RWPE2 (cell line): ENCODE measurements at places on chromosomes 6 and 20.

DNA sequence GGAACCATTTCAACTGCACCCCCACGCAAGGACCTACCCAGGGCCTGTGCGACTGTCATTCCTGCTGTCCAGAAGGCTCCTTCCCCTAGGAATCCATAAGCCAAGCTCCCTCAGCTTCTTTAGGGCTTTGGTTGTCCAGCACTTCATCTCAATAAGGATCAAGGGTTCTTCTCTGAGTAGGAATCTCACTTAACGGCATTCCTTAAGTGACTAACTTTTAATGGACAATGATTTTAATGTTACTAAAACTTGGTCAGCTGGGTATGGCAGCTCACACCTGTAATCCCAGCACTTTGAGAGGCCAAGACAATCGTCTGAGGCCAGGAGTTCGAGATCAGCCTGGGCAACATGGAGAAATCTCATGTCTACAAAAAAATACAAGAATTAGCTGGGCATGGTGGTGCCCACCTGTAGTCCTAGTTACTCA lies 13.4 kb downstream of the UBE2V1 start:
- DNase-seq, result peak; percentile 52

GRCh38 chr6:132669690-132670291 lies 10.8 kb upstream of the TAAR1 start:
- DNase-seq, result no peak

GRCh38 chr20:48695255-48695654 lies 132.5 kb downstream of the PREX1 start:
- no peak for DNase-seq

DNA sequence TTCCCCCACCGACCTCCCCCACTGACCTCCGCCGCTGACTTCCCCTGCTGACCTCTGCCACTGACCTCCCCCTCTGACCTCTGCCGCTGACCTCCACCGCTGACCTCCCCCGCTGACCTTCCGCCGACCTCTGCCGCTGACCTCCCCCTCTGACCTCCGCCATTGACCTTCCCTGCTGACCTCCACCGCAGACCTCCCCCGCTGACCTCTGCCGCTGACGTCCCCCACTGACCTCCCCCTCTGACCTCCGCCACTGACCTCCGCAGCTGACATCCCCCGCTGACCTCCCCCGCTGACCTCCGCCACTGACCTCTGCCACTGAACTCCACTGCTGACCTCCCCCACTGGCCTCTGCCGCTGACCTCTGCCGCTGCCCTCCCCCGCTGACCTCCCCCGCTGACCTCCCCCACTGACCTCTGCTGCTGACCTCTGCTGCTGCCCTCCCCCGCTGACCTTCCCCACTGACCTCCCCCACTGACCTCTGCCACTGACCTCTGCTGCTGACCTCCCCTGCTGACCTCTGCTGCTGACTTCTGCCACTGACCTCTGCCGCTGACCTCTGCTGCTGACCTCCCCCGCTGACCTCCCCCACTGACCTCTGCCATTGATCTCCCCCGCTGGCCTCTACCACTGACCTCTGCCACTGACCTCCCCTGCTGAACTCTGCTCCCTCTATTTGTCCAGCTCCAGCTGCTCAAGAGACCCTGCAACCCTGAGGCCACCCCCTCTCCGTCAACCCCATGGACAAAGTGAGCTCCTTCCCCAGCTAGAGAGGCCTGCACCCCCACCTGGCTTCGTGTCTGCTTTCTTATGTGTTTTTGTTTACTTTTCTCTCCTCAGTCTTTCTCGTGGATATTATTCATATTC lies 91.4 kb upstream of the AFDN start:
- no peak for DNase-seq

GRCh38 chr20:42352096-42352495 lies 733.9 kb upstream of the CHD6 start:
- no peak for DNase-seq

DNA sequence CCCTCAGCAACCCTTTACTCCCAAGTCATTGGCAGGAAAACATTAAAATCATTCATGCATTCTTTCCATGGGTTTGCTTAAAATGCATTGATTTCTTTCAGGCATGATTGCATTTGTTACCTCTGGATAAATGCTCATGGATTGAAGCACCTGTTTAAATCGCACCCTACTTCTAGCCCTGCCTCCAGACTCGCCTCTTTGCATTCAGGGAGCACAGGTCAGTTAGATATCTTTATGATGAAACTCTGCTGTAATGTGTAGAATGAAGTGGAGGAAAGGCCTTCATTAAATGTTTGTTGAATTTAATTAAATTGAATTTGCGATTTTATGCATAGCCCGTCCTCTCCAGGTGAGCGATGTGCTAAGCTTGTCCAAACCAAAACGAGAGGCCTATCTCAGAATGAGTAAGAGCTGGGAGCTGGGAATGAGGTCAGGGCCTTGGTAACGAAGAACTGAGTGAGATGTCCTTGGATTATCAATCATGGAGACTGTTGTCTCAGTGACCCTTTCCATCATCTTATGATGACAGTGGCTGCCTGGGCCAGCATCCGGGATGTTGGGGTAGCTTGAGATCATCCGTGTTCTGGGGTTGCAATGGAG lies 210.1 kb downstream of the SYNDIG1 start:
- peak; percentile 2 for DNase-seq

GRCh38 chr6:129183681-129184301 lies 300.9 kb downstream of the LAMA2 start:
- no peak for DNase-seq

GRCh38 chr6:7292596-7293255 lies 20.3 kb downstream of the SSR1 start:
- no peak for DNase-seq

- DNase-seq, result no peak
Measured at GRCh38 chr6:2185466-2185865, 59.9 kb downstream of the GMDS start.

DNA sequence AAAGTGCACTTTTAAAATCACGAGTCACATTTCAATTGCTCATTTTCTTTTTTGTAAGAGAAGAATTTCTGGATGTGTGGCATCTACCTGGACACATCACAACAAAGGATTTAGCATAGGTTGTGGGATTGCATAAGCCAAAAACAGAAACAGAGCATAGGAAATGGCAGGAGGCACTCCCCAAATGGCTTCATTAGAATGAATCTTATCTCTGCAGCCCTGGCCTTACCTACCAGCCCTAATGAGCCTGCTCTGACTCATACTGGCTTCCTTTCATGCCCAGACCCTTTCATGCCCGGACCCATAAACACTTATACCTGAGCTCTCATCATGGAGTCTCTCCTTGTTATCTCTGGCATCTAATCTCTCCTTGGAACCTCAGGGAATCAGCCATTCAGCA lies 23.9 kb upstream of the SPTLC3 start:
- DNase-seq, result no peak

DNA sequence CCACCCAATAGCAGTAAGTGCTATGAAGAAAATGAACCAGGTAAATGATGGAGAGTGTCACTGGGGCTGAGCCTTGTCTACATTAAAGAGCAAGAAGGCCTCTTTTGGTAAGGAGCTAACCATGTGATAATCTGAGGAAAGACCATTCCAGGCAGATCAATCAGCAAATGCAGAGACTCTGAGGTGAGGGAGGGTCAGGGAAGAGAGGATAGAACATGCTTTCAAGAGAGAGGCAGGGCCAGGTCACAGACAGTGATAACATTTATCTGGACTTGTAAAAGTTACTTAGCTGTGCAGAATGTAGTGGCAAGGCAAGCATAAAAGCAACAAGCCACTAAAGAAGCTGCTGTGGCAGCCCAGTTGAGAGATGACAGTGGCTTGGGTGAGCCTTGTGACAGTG lies 197.3 kb downstream of the TASP1 start:
- no peak for DNase-seq

DNA sequence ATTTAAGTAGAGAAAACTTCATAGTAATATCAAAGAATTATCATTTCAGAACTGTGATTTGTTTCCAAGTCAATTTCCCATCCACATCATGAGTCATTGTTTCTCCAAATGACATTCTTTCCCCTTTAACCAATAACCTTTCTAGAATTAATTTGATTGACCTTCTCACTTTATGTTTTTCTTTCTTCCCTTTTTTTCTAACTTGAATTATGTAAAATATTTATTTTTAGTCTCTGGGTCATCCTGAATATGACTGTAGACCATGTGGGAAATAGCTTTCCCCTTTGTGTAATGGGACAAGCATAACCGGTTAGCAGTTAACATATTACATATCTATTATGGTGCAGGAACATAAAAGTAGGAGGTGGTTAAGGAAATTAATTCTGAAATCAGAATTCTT lies 291.1 kb downstream of the GJA1 start:
- no peak for DNase-seq

DNA sequence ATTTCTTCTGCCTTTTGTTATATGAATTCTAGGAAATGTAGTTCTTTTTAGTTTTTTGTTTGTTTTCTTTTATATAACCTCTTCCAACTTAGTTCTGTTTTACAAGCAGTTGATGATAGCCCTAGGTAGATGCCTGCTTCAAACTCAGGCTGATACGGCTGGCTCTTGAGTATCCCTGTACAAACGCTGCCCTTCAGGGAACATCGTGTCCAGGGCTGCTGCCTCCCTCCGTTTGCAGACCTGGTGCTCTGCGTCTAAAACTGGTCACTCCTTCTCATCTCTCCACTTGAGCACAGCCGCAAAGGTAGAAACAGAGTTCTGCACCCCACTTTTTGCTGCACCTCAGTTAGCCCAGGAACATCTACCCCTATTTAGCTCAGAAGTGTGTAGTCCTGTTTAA lies 310.1 kb downstream of the PRL start:
- DNase-seq, result no peak

DNA sequence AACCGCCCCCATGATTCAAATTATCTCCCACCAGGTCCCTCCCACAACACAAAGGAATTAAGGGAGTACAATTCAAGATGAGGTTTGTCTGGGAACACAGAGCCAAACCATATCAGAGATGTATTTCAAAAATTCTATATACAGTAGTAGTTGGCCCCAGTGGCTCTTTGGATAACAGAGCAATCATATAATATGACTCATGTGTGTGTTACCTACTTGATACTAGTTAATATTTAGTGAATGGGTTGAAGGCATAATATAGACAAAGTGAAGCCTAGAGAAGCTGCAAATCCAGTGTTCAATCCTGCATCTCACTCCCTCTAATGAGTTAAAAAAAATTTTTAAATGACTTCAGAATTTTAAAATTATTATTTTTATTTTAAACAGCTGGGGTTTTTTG lies 43.2 kb downstream of the KAT14 start:
- DNase-seq, result no peak
